ENCODE measurements at places on chromosomes 4 and X.

- no peak for DNase-seq
Measured at GRCh38 chr4:182066037-182066436, 177.2 kb upstream of the TENM3 start.

DNA sequence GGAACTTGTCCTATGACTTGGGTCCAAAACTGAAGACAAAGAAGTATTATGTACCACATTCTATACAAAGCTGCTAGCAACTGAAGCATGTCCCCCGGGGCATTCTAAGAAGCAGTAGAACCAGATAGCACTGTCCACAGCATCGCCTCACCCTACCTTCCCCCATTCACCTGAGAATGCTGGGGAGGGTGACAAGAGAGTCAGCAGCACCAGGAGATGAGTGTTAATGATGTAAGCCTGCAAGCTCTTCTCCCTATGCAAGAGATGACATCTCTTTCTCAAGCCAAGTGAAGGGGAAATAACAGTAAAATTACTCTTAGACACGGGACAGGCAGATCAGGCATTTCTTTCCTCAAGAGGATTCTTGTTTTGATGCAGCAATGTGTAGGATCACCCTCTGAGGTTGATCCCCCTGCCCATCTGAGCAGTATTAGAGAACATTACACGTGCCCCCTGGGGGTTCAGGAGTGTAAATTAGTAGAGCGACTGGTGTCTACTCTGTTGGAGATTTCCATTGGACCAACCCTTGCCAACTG is 13.9 kb upstream of the TLR1 start:
- no peak for DNase-seq

GRCh38 chrX:51852096-51852495 is 41.3 kb upstream of the MAGED1 start:
- no peak for DNase-seq

GRCh38 chr4:40750461-40751258 is 905 bp downstream of the NSUN7 start:
- DNase-seq: no peak

- DNase-seq: no peak
Measured at GRCh38 chrX:32448945-32449344, 762.4 kb downstream of the DMD start.

DNA sequence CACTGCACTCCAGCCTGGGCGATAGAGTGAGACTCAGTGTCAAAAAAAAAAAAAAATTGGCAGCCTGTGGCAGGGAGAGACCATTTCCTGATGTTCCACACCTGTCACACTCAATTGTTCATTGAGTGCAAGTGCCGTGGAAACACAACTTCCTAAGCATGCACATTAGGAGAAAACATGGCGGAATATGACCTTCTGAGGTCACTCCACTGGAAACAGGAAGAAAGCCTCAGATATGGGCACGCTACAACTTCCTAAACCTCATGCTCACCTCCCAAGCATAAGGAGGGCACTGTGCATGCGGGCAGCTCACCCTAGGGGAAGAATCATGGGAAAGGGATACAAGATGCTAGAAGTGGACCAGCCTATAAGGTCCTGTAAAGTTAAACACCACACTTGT is 28.5 kb upstream of the CD99 start:
- DNase-seq: no peak

GRCh38 chr4:83605210-83605609 is 69.3 kb downstream of the GPAT3 start:
- no peak for DNase-seq

DNA sequence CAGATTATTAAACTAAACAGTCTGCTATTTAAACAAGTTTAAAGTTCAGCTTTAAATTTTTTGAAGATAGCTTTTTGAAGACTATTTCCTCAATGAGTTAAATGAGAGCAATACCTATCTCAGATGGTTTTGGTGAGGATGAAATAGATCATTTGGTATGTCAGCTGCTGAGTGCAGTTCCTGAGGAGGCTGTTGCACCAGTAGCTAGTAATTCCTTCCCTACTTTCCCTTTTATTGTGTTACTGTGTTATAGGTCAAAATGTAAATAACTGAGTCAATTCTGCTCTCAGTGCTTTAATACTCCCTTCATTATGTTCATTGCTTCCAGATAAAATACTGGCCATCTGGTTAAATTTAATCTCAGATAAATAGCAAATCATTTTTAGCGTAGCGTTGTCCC is 48.6 kb downstream of the BMPR1B start:
- DNase-seq: no peak

DNA sequence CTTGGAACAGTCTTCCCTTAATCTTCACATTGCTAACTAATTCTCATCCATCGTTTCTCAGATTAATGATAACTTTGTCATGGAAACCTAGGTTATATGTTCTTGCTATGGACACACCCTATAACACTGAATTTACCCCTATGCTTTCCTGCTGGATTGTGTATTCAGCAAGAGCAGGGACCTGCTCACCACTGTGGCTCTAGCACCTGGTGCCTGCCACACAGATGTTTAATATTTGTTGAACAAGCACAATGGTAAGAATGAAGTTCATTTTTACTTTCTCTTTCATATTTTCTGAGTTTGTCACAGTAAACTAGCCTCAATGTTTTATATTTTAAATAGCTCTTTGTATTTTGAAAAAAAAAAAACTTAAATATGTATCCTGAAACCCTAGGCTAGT is 734.0 kb upstream of the DIAPH2 start:
- DNase-seq: no peak

DNA sequence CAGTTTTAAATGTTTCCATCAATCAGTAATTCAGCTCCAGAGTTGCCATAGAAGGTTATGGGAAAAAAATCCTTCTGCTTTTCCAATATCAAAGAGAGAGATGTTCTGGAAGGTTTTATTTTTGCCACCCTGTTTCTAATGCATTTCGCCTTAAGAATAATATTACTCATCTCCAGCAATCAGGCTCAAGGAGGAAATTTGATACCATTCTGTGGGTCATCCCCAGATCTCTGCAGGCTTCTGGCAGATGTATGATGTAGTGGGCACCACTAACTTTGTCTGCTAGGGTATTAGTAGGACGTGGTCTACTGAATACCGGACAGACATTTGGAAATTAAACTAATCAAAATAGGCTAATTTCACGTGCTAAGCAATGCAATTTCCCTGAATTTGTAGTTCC is 645.4 kb upstream of the TENM3 start:
- DNase-seq: no peak

DNA sequence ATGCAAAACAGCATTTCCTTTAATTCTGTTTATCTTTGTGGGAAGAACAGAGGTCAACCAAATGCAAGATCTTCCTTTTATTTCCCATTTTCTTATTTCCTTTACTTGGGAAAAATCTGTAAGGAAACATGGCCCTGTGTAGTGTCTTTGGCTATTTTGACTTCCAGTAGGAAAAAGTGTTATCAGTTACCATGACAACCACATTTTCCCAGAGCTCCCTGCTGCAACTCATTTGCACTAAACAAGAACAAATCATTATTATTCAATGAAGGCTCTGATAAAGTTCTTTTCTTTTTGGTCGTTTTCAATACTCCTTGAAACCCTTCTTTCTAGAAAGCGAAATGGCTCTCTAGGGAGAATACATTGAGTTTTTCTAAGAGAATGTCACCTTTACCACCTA is 117.2 kb upstream of the DDX53 start:
- DNase-seq: no peak

- DNase-seq: no peak
Measured at GRCh38 chr4:100450449-100450848, 67.4 kb downstream of the EMCN start.

- no peak for DNase-seq
Measured at GRCh38 chrX:150548684-150549083, 19.7 kb upstream of the MTM1 start.

- DNase-seq: no peak
Measured at GRCh38 chr4:159446266-159446976, 343.5 kb downstream of the RAPGEF2 start.

DNA sequence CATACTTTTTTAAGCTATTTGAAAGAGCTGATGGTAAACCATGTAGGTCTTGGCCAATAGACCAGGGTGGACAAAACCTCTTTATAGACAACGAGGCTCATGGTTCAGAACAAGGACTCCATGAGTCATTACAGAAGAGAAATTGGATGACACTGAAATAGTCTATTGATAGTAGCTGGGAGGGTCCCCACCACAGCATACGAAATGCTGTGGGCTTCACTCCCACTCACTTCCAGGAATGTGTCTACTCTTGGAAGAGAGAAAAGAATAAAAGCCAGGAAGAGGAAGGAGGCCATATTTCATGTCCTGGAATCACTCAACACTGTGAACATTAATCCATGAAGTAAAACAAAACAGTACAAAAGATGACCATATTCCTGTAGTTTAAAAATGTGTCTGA is 82.3 kb upstream of the MXRA5 start:
- DNase-seq: no peak

DNA sequence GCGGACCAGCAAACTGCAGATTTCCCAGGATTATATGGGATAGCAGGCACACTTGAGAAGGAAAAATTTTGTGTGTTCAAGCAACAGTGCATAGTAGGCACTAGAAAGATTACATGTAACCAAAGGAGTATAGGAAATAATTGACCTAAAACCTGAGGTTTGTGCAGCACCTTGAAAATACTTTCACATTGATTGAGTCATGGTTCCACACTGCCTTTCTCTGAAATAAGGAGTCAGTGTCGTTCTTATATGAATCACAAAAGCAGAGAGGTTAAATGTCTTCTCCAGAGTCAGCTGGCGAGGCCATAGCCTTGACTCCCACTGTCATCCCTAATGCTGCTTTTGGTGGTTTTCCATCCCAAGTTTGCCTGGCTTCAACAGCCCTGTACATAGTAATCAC is 138.9 kb downstream of the SOWAHB start:
- no peak for DNase-seq
